Retina (tissue), 1 donor: ENCODE measurements at places on chromosomes 1 and 21.
A peak's percentile ranks its signal among the peaks of the same experiment; 100 is the strongest.

- DNase-seq, result no peak
Observed at GRCh38 chr1:34412598-34413370, 236.1 kb downstream of the C1orf94 start.

- DNase-seq, result peak; percentile 22
Observed at GRCh38 chr1:147496571-147497210, 44.6 kb upstream of the BCL9 start.

DNA sequence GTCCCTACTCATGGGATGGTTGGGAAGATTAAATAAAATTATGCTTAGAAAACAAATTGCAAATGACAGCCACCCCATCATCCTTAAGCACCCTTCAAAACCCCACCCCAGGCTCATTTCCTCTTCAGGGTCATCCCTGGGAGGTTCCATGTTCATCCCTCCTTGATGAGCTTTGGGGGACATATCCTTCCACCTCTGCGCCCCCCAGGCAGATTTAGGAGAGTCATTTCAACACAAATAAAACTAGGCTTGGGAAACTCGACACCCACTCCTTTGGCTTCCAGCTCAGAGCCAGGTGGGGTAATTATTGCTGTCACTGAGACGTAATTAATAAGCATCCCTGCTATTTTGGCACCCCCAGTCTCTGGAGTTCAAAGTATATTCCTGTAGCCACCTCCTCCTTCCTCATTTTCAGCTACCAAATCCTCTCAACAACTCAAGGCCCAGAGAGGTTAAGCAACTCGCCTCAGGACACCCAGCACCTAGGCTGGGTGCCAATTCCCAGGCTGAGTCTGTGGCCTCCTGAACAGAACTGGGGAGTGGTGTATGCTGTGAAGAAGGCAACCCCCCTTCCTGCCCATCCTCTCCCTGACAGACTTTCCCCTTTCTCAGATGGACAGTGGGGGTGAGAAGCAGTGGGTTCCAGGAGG, 595 bp downstream of the CRYBG2 start:
- no peak for DNase-seq

DNA sequence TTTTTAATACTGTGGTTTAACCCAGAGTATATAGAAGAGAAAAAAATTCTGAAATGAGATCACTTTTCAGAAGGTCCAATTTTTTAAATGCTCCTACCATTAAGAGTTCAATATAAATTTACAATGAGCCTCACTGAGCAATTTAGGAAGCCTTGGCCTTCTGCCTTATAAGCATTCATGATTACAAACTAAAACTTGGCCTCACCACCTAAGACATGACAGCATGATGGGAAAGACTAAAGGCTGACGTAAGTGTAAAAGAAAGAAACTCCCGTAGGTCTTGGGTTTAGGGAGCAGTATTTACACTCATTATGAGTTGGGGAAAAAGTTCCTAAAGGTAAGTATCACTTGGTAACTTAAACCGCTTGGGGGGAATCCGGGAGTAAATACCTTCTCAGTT, 70.7 kb upstream of the ESRRG start:
- no peak for DNase-seq

- DNase-seq, result no peak
Observed at GRCh38 chr1:233796146-233796783, 108.2 kb upstream of the SLC35F3 start.

DNA sequence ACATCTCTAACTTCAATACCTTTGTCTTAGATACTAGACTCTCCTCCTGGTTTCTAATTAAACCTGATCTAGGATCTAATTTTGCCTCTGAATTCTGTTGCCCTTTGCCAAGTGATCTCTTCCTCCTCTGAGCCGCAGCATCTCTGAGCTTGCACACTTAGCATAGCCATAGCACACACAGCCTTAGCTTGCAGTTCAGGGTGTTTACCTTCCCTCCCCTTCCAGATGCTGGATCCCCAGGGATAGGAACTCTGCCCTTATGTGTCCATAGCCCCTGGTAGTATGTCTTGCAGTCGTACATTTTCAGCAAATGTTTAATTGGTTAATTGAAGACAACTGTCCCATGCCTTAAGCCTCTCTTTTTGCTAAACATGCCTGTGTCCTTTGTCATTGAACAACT, 30.3 kb downstream of the SELL start:
- DNase-seq, result no peak

GRCh38 chr1:56378341-56379070, 200.9 kb downstream of the PLPP3 start:
- DNase-seq, result no peak

- no peak for DNase-seq
Observed at GRCh38 chr1:185349556-185349955, 32.5 kb upstream of the IVNS1ABP start.

GRCh38 chr1:1398677-1399186, 403 bp downstream of the CCNL2 start:
- no peak for DNase-seq

DNA sequence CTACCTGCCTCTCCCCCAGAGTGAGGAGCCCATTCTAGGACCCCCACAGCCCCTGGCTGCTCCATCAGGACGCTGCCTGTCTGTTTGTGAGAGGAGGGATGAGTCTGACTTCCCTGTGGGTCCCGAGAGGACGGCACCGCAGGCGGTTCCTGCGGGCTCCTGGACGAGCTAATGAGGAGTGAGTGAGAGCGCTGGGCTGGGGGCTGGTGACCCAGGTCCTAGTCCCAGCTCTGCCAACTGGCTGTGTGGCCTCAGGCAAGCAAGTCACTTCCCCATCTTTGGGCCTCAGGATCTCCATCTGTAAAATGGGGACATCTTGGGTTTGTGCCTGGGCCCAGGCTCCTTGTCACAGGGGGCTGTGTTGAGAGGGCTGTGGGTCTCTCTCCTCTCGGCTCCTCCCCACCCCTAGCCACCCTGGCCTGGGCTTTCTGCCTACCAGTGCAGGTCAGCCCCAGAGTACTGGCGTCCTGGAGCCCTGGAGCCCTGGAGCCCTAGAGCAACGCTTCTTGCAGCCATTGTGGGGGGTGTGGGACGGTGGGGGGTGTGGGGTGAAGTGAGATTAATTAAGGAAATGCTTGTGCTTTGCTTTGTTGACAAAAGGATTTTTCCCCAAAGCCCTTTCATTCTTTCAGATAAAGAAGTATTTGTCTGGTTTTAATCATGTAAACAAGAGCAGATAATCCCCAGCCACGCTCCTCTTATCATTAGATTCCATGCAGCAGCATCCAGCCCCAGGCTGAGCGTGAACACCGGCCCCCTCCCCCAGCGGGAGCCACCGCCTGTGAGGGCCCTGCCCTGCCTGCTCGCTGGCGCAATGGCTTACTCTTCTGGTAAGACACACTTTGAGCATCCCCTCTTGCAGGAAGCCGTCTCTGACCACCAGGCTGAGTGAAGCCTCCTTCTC, 26.8 kb downstream of the SLC1A7 start:
- peak; percentile 61 for DNase-seq

GRCh38 chr1:91777196-91777595, 108.8 kb downstream of the TGFBR3 start:
- DNase-seq, result no peak

GRCh38 chr1:208682664-208683013, 438.5 kb upstream of the PLXNA2 start:
- no peak for DNase-seq

GRCh38 chr1:40627987-40628902, 37.2 kb downstream of the RIMS3 start:
- DNase-seq, result no peak

DNA sequence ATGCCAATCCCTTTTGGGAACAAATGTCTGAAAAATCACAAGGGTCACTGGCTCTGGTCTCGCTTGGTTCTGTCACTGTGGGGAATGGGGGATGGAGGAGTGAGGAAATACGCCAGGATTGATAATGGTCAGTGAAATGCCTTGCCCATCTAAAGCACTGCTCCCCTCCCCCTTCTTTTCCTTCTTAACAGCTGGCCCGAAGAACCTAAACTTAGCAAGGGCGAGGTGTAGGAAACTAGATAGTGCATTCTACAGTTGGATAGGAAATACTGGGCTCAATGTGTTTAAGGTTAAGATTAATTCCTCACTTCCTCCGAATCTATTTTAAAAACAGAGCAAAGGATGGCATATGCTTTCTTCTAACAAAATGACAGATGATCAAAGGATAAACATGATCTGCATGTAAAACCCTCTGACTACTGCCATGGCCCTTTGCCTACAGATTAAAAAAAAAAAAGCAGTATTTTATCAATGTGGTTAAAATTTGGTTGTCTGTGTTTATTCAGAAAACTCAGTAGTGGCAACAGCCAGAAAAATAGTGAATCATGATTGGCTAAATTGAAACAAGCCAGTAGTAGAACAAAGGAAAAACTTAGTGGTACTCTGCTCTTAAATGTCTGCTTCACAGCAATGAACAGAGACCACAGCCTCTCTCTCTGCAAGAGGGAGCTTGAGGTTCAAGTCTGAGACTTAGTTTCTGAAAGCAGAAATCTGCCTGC, 86.1 kb upstream of the VAV3 start:
- DNase-seq, result peak; percentile 55

GRCh38 chr1:46682064-46682463, 10.4 kb downstream of the TEX38 start:
- no peak for DNase-seq

GRCh38 chr1:226816576-226816975, 53.8 kb upstream of the PSEN2 start:
- DNase-seq, result peak; percentile 36

DNA sequence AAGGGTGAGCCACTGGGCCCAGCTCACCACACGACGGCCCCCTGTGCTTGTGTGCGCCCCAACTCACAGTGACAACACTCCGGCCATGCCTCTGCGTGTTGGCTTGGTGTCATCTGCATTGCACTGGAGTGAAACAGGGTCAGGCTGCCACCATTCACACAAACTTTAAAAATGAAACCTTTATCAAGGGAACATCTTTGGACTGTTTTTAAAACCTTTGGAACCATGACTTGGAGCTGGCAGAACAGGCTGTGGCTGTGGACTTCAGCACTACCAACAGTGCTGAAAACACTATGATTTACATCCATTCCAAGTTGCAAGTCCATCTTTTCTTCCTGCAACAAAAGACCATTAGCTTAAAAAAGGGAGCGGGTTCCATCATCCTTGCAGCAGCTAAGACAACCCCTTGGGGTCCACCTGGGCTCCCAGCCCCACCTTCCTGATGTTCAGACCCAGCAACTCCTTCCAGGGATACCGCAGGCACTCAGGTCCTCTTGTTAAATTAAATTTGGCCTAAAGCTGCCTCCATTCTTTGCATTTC, 25.6 kb downstream of the POFUT2 start:
- no peak for DNase-seq

GRCh38 chr1:81391125-81391828, 409.5 kb upstream of the ADGRL2 start:
- no peak for DNase-seq

GRCh38 chr1:217052626-217053025, 329.4 kb upstream of the ESRRG start:
- no peak for DNase-seq

DNA sequence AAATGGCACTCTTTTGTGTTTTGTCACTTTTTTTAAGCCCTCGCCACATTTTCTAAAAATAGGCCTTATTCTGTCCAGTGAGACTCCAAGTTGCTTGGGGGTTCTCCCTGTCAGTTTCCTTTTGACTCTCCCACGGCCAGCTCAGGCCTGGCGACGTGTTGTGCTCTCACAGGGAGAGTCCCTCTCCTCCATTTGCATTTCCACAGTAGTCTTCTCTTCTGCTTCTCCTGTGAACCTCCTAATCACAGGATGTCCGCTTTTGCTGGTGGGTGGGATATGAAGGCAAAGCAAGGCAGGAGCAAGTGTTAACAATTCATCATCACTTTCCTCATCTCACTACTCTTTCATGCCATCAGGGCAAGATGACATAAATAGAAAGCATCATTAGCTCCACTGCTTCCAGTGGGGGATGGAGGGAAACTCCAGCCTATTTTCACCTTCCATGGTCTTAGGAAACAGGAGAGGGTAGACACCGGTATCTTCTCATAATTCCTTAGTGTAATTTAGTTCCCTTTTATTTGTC, 99.8 kb downstream of the INTS7 start:
- DNase-seq, result no peak

GRCh38 chr1:21663951-21664805, 5.0 kb downstream of the RAP1GAP start:
- no peak for DNase-seq

DNA sequence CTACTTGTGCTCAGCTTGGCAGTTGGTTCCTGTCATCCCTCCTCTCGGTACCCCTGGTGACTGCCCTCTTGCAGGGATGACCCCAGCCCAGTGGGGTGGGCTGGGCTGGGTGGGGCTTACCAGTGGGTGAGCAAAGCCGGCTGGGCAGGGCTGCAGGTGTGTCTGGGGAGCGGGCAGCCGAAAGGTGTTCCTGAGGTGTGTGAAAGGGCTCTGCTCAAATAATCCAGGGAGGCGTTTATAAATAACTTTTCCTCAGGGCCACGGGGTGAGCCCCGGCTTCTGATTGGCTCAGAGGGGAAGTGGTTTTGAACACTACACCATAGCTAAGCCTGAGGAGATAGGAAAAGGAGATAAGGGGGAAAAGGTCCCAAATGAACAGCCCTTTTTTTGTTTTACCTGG, at the start of gene SLC26A9:
Gene SLC26A9, minus strand, starts transcription at position 212 of the 400 bp plus-strand sequence. CDS start 7,636 bp downstream, outside the sequence.
- no peak for DNase-seq

DNA sequence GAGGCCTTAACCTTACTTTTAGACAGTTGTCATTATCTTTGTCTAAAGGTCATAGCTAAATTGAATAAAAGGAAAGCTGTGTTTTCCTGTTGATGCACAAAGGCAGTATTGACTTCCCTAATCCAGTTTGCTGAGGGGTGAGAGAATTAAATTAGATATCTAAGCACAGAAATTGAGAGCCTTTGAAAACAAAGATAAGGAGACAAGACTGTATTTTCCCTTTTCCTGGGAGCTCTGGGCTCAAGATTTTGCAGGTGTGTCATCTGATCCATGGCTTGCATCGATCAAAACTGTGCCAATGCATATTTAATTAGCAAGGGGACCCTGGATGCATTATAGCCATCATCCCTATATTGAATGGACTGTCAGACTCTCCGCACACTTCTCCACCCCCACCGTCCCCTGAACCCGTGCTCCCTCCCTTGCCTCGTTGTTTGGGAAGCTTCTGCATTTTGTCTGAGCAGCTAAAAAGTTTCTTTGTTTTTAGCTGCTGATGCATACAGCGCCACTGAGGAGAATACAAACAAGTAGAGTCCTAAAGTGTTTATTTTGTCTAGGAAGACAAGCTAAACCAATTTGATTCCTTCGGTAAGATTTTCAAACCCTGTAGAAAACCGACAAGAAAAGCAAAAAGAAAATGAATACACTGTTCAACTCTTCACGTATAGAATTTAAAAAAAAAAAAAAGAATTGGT, 186.3 kb downstream of the NFIA start:
- peak; percentile 29 for DNase-seq

DNA sequence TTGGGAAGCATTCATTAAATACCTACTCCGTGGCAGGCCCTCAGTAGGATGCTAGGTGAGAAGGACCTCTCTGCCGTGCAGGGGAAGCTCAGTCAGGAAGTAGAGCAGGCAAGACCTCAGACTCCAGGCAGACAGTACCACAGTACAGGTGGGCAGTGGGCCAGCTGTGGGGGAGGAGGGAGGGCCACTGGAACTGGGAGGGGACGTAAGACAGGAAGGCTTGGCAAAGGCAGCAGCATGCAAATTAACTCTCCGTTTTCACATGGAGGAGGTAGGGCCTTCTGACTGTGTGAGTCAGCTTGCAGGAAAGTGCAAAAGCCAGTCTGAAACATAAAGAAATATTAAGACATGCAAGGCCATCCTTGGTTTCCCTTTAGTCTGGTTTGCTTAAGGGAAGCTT, 157.7 kb downstream of the TRIM33 start:
- peak; percentile 21 for DNase-seq

- DNase-seq, result peak; percentile 80
Observed at GRCh38 chr1:186482661-186483255, 21.8 kb upstream of the PDC start.

GRCh38 chr1:169776440-169776839, 18.3 kb downstream of the METTL18 start:
- no peak for DNase-seq

- peak; percentile 87 for DNase-seq
Observed at GRCh38 chr1:3611170-3612019, at the start of gene MEGF6. MEGF6 (minus strand) TSS chr1:3611508; CDS start chr1:3611268, 240 bp downstream.
